ENCODE measurements at places on chromosomes 13 and 19.

GRCh38 chr13:111633401-111633800, 313.0 kb downstream of the TEX29 start:
- DNase-seq: no peak

GRCh38 chr19:18682807-18683108, 722 bp upstream of the CRTC1 start:
- no peak for DNase-seq

- no peak for DNase-seq
Measured at GRCh38 chr19:1924320-1924961, 16.5 kb upstream of the CSNK1G2 start.

DNA sequence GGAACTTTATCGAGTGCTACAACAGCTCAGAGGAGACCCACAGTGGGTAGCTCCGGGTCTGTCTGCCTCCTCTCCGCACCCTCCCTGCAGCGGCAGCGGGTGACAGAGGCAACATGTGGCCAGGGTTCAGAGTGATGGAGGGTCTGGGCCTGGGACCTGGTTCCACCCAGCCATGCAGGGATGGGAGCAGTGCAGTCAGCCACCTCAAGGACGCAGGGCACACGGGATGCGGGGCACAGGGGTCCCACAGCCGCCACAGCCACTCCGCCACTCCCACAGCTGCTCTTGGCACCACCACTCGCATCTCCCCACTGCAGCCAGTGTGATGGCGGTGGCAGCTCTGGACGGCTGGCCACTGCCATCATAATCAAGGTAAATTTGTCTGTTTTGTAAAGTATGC, 892.9 kb downstream of the OLFM4 start:
- no peak for DNase-seq

DNA sequence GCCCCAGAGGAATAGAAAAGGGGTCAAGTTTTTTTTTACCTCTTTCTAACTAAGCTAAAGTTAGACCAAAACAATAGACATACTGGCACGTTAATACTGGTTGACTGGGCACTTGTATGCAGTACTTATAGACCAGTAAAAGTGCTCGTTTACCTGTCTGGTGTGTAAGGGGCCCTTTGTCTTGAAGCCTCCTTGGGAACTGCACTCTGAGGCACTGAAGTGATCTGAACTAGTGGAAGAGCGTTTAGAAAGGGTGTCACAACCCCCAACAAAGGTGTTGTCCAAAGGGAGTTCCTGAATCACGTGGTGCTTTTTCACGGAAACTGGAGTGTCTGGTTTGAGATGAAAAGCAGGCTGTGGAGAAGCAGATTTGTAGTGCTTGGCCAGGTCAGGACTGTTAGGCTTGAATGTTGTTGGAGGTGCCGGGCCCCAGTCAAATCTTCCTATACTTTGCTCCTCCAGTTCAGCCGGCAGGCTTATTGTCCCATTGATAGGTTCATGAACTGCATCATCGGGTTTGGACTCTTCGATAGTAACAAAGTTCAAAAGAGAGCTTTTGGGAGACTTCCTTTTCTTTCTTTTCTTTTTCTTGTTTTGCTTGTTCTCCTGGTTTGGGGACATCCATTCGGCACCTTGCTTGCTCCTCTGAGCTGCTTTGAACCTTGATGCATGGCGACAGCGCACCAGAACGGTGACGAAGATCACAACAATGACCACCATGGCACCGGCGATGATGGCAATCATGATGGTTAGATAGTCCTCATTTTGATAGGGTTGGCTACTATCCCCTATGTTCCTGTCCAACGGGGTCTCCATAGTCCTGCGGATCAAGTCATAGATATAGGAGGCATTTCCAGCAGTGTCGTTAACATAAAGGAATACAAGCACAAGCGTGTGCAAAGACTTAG, 4.6 kb downstream of the PCDH9 start:
- DNase-seq: no peak

- DNase-seq: no peak
Measured at GRCh38 chr19:31346184-31347059, 2.8 kb downstream of the TSHZ3 start.

GRCh38 chr19:56953470-56953869, 112.9 kb upstream of the PEG3 start:
- no peak for DNase-seq

DNA sequence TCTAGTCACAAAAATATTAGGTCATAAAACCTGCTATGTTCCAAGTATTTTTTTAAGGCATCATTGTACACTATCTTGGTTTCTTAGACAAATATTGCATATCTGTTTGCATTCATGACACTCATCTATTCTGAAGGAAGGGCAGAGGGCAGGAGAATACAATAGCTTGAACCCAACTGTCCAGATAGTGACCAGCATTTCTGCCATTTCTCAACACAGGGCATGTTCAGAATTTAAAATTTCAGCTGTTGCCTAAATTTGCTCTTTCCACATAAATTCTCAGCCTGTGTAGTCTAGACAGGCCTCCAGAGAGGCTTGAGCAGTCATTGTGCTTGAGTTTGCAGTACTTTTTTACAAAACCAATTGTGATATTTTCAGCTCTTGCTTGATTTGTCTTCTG, 119.5 kb downstream of the ZAR1L start:
- no peak for DNase-seq

DNA sequence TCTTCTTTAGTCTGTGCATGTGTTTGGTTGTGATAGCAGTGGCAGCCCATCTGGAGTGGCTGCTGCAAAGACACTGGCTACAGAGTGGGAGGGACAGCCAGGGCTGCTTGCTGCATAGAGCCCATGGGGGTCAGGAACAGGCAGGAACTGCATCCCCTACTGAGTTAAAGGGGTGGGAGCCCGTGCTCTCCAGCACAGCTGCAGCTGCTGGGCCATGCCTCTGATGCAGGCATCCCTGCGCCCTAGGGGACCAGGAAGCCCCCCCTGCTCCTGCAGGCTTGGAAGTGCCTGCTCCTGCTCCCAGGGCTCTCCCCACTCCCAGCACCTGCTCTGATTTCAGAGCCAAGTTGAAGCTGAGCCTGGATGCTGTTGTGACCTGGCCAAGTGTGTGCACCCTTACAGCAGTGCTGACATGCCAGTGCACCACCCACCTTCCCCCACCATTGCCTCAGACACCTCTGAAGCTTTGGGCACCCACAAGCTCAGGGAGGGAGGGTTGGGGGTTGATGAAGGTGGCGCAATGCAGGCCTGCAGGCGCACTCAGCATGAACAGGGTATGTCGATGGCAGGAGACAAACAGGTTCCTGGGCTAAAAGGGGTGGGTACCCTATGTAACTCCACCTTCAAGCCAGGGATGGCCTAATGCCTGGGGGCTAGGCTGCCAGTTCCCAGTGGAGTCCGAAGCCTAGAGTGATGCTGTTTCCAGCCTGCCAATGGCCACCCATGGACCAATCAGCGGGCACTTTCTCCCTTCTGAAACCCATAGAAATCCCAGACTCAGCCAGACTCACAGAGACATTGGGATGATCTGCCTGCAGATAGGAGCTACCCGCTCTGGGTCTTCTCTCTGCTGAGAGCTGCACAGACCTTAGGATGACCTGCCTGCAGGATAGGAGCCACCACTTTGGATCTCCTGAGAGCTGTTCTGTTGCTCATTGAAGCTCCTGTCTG, 919.9 kb upstream of the MIR17HG start:
- DNase-seq: no peak

GRCh38 chr19:3270902-3271301, 46.4 kb downstream of the CELF5 start:
- DNase-seq: peak; percentile 49

GRCh38 chr13:109680930-109681329, 105.5 kb downstream of the IRS2 start:
- no peak for DNase-seq

DNA sequence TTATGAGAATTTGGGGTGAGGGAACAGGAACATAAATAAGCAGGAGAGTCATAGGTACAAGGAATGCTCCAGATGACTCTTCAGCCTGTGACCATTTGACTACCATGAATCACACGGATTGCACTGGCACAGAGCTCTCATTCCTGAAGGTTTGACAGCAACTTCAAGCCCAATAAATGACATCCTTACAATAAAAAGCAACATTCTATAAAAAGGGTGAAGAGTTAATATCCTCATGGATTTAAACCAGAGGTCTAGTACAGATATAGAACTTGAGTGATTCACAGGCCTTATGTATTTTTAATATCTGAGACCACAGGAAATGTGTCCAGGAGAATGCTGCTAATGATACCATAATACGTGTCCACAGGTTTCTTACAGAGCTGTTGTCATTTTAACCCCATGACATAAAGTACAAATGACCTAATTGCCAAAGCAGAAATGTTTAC, 158.1 kb downstream of the IRS2 start:
- no peak for DNase-seq

DNA sequence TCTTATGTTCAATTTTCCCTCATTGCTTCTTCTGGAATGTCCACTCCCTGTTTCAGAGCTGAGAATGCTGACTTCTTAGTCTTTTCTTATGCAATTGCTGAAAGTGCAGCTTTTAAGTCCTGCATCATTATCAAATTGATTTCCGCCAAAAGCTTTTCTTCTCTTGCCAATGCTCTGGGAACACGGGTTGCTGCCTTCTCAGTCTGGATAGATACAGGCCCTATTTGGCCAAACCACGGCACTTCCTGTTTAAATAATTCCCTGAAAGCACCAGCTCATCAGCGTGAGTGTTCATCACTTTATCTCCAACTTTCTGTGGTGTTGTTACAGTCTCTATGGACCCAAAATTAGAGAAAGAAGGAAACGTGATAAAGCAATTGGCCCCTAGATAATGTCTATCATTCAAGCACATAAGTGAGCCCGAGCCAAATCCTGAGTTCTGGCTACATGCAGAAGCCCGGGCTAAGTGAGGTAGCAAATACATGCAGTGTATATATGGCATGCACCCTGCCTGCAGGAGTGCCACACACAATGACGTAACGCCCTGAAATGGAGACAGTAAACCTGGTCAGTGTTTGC, 85.7 kb downstream of the CYSLTR2 start:
- DNase-seq: no peak

GRCh38 chr19:33641956-33642498, 20.3 kb downstream of the CHST8 start:
- no peak for DNase-seq

- no peak for DNase-seq
Measured at GRCh38 chr13:53137779-53138178, 109.2 kb downstream of the OLFM4 start.

GRCh38 chr13:49669735-49670309, 21.5 kb downstream of the EBPL start:
- no peak for DNase-seq

DNA sequence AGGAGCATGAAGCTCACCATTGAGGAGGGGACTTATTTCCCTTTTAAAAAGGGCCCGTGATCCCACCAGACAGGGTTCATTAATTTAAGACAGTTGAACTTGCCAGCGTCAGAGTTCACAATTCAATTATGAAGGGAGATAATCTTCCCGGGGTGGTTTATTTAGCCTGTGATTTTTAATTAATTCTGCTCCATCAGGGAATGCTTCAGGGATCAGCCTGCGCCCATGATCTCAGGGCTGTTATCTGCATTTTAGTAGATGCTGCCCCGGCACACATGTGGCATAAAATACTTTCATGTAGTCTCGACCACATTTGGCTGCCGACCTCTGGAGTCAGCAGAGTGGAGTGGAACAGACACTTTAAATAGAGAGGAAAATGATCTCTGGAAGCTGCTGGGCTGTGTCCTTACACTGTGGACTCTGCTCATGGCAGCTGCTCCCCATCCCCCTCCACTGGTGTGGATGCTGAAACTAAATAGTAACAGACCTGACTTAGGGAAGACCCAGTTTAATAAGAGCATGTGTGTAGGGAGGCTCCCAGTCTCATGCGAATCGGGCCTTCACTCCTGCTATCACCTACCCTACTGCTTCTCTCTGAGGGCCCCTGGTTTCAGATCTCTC, 256.9 kb downstream of the TEX29 start:
- no peak for DNase-seq

GRCh38 chr13:55245005-55245644, 1895.6 kb upstream of the PRR20A start:
- DNase-seq: no peak

- DNase-seq: no peak
Measured at GRCh38 chr13:70170689-70171088, 62.4 kb upstream of the KLHL1 start.

DNA sequence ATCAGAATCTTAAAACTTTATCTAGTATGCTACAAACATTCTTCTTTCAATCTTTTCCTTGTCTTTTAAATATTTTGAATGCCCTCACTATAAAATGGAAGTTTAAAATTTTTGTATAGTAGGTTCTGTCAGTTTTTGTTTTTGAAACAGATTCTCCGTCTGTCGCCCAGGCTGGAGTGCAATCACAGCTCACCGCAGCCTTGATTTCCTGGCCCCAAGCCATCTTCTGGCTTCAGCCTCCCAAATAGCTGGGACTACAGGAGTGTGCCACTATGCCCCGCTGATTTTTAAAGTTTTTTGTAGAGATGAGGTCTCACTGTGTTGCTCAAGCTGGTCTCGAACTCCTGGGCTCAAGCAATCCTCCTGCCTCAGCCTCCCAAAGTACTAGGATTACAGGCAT, 20.7 kb downstream of the PHF11 start:
- DNase-seq: no peak

DNA sequence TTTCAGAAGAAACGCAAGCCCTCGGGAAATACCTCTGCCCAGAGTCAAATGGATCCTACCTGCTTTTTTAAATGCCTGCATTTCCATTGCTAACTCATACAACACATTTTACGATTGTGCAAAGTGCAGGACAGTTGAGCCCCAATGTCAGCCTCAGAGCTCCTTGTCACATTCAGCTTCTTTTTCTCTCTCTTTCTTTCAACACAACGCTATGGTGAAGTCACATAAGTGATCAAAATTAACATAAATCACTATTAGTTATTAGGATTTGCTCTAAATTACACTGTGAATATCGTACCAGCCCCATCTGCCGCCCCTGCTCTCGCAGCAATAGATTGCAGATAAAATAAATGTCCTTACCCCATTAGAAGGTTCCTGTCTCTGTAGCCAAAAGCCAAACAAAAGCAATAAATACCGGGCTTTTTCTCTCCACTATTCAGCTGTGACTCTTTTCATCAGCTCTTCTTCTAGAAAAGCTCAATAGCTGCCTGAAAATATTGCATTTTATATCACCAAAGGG, 8.8 kb downstream of the POU4F1 start:
- no peak for DNase-seq

DNA sequence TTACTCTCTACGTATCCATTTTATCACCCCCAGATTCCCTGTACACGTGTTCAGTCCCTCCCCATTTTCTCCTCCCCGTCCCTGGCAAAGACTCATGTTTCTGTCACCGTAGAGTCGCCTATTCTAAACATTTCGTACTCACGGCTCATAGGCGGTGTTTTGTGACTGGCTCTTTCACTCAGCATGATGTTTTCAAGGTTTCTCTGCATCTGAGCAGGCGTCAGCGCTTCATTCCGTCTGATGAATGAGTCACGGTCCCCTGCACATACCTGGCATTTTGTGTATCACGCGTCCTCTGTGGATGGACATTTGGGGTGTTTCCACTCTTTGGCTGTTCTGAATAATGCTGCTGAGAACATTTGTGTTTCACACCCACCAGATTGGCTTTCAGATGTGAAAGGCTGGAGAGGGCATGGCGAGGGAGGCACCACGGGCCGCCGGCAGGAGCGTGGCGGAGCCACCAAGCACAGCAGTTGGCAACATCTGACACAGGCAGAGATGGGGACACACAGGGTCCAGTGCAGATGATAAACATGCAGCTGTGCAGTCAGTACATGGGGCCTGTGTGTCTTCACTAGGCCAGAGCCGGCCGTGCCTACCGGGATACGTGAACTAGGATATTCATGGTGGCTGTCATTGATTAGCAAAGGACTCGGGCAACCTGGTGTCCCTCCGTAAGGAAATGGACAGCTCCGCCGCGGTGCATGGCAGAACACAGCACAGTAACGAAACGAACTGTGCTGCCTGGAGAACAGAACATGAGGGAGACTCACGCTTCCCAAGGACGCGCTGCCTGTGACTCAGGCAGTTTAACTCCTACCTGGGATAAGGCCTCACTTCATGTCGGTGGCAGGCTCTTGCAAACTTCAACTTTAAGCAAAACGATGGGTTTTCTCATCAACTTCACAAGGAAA, 117.2 kb downstream of the ATP11A start:
- DNase-seq: no peak

Measured in stimulated activated CD4-positive, alpha-beta T cell treated with anti-CD3 and anti-CD28 coated beads, Interleukin-1b, Interleukin-23, amount 100 ng/mL, for 24 hours (primary cell).